ENCODE measurements at places on chromosomes 4 and X.
A peak's percentile ranks its signal among the peaks of the same experiment; 100 is the strongest.

GRCh38 chr4:184472614-184473498, 1.5 kb downstream of the IRF2 start:
- DNase-seq = no peak

- no peak for DNase-seq
These were observed 223.4 kb upstream of the PRPS2 start for GRCh38 chrX:12567857-12568256.

GRCh38 chrX:11663875-11664210, 1.9 kb downstream of the ARHGAP6 start:
- DNase-seq = no peak

GRCh38 chr4:169823685-169824084, 65.9 kb upstream of the HPF1 start:
- DNase-seq = no peak

DNA sequence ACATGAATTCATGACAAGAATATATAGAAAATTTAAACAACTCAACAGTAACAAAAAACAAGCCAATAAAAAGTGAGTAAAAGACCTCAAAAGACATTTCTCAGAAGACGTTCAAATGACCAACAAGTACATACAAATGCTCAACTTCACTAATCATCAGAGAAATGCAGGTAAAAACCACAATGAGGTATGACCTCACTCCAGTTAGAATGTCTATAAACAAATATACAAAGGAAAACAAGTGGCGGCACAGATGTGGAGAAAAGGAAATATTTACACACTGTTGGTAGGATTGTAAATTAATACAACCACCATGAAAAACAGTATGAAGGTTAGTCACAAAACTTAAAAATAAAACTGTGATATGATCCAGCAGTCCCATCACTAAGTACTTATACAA, 1033.1 kb downstream of the RAPGEF2 start:
- DNase-seq = no peak

DNA sequence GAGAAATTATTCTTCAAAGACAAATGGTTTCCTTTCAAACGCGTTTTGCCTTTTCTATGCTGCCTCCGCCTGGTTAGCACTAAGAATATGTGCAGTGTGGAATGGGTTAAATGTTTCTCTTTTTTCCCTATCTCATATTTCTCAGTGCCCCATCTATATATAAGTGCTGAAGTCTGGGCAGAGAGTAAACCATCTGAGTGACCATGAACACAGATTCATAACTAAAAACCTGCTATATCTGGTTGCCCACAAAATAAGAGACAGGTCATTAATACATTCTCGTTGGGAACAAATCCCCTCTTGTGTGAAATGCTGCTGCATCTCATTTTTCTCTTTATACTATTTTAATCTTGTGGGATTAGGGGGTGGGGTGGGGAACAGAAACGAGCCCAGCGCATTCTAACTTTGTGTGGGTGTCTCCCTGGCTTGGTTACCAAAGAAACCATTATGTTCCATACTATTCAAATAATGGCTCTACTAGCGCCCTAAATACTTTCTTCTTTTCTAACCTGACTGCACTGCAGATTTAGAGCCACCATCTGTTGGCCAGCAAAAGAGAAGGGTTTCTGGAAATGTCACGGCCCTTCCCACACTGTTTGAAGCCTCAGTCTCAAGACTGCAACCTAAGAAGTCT, 42.2 kb upstream of the PTCHD1 start:
- DNase-seq = no peak

GRCh38 chr4:149296503-149296902, 519.1 kb downstream of the IQCM start:
- DNase-seq = no peak

GRCh38 chr4:182925298-182925757, 8.1 kb upstream of the DCTD start:
- peak; percentile 31 for DNase-seq

GRCh38 chr4:145884775-145885174, 53.8 kb downstream of the ZNF827 start:
- DNase-seq = no peak

DNA sequence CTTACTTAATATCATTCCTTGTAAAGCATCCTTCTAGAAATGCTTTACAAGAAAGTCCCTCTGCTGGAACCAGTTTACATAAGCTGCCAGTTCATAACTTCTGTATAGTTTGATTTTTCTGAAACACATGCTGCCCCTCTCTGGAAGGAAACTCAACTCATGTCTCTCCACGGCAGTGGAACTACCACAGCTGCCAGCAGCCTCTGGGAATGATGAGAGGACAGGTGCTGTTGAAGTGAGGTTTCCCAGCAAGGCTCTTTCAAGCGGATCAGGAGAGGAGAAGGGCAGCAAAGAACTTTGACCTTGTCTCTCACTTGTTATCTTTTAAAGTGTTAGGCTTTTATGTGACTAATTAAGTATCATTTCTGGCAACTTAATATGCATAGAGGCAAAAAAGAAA, 7.3 kb downstream of the GRPR start:
- DNase-seq = no peak

GRCh38 chrX:7462110-7462509, 314.2 kb upstream of the PUDP start:
- DNase-seq = no peak

- DNase-seq = no peak
These were observed 13.9 kb downstream of the CSN2 start for GRCh38 chr4:69951602-69952001.

- DNase-seq = no peak
These were observed 39.3 kb downstream of the GATB start for GRCh38 chr4:151721466-151721865.

GRCh38 chr4:16233569-16234177, 7.4 kb upstream of the TAPT1 start:
- DNase-seq = no peak

DNA sequence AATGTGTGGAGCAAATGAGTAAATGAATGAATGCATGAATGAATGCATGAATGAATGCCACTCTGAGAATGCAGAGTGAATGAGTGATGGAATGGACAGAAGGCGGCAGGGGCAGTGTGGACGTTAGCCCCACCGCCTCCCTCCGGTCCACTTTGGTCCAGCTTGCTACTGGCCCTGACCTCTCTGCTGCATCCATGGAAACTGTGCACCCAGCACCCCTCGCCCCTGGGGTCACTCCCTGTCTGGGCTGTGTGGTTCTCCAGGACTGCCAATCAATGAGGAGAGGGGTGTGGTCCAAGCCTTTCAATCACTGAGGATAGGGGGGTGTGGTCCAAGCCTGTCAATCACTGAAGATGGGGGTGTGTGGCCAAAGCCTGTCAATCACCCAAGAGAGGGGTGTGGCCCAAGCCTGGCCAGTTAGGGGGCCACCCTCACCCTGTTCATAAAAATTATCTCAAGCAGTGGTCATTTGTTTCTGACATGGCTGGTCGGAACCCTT, 39.2 kb upstream of the ASMTL start:
- DNase-seq = no peak

DNA sequence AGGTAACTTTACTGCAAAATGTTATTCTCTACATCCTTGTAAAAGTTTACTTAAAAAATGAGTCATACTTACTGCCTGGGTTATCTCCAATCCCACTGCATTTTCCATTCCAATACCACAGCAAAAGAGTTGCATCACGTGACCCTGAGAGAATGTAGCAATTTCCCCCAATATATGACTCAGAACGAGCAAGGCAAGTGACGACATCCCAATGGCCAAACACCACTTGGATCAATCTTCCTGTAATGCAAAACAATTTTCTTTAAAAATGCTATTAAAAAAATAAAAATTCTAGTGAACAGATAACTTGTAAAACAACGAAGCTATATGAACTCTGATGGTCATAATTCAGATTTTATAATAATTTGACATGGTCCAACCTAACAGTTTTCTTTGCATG, 224.3 kb downstream of the DCLK2 start:
- DNase-seq = no peak

DNA sequence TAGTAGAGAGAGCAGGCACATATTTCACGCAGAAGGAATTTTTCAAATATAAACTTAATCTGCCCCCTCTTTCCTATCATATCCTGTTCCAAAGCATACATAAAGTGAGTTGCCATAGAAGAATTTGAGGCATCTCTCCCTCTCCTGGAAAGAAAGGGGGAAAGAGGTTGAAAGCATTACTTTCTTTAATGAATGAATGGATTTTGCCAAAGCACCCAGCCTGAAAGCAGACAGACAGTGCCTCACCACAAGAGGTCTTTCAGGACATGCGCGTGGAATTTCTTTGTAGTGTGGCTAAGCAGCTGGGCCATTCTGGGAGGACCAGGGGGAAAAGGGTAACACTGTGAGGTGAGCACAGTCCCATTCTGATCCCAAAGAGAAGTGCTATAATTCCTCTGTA, 651.4 kb downstream of the IQCM start:
- DNase-seq = no peak

DNA sequence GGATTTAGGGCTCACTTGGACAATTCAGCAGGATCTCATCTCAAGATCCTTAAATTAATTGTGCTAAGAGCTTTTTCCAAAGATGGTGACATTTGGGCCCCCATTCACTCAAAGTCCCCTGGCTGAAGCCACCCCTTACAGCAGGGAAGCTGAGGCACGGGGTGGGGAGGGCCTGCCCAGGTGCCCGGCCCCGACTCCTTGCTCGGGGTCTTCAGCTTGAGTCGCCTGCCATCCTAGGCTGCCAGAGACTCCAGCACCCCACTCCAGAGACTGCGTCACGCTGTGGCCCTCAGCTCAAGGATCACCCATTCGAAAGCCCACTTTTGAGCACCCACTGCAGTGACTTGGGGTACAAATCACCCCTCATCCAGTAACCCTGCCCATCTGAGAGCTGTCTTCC, 39.2 kb upstream of the GPR78 start:
- DNase-seq = no peak

- no peak for DNase-seq
These were observed 41.2 kb downstream of the SH3RF1 start for GRCh38 chr4:169229571-169230028.

- DNase-seq = no peak
These were observed 7.1 kb downstream of the HAND2 start for GRCh38 chr4:173522951-173523395.

DNA sequence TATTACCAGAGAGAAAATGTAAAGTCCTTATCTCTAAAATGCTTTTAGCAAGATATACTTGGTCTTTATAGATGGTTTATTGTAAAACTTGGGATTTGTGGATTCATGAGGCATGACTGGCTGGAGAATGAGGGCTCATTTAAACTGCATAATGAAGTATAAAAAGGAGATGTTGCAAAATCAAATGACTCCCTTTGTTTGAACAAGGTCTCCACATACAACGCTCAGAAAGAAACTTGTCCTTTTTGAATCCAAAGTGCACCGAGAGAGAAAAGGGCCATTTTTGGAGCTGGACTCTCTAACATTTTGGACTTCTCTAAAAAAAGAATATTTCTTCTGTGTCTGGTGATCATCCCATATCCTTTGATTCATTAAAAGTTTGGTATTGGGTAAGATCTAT, 7.7 kb upstream of the EIF1AX start:
- no peak for DNase-seq

DNA sequence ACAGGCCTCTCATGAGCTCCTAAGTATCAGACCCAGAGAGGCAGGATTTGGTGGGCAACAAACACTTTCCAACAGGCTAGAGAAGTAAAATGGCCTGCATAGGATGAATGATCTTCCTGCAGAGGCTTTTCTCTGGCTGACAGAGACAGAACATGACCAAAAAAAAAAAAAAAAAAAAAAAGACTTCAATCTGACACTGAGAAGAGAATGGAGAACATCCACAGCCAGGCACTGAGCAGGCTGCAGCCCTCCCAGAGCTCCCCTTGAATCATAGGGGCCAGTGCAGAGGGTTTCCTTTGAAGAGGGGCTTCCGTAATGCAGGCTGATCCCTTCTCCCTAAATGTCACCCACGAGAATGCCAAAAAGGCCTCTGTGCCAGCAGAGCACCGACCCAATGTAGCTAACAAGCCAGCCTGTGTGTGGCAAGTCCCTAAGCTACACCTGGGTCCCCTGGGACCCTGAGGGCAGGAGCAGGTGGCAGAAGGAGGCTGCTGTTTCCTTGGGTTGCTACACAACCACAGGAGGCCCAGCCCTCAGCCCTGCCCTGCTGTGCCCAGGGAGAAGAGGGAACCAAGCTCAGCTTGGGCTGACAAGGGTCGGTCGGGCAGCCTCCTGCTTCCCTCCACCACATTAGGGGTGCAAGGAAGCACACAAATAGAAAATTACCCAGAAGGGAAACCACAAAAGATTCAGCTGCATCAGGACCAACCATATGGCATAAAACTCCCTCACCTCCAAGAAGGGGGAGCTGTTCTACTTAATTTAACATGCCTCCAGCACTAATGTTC, 55.6 kb downstream of the MAP7D2 start:
- DNase-seq = no peak

- no peak for DNase-seq
These were observed 216.3 kb downstream of the KCTD8 start for GRCh38 chr4:44232262-44232661.

DNA sequence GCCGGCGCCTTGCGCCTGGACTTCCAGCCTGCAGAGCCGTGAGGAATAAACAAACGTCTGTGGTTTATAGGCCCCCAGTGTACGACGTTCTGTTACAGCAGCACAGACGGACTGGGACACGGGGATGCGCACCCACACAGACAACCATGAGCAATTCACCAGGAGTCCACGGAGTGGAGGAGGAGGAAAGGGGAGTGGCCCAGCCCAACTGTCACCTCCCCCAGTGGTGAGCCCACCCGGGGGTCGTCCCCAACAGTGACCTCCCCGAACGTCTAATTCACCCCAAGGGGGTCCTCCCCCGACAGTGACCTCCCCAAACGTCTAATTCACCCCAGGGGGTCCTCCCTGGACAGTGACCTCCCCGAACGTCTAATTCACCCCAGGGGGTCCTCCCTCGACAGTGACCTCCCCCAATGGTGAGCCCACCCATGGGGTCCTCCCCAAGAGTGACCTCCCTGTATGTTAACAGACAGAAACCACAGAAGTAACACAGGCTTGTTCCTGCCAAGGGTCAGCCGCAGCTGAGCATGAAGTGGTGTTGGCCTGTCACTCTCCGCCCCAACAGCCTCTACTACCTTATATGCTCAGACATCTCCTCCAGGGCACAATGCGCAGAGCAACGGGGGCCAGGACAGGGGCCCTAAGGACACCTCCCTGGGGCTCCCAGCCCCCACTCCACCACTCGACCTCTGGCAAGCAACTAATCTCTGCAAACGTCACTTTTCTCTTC, 6.2 kb downstream of the GAK start:
- no peak for DNase-seq

GRCh38 chrX:15474028-15474427, 19.1 kb downstream of the PIR start:
- DNase-seq = no peak

GRCh38 chr4:70818173-70818855, 21.4 kb downstream of the GRSF1 start:
- DNase-seq = no peak

GRCh38 chr4:135338181-135338580, 1136.6 kb upstream of the PABPC4L start:
- no peak for DNase-seq

GRCh38 chr4:78079726-78080430, 22.8 kb downstream of the FRAS1 start:
- no peak for DNase-seq
